ENCODE measurements at places on chromosomes 5 and 9.

DNA sequence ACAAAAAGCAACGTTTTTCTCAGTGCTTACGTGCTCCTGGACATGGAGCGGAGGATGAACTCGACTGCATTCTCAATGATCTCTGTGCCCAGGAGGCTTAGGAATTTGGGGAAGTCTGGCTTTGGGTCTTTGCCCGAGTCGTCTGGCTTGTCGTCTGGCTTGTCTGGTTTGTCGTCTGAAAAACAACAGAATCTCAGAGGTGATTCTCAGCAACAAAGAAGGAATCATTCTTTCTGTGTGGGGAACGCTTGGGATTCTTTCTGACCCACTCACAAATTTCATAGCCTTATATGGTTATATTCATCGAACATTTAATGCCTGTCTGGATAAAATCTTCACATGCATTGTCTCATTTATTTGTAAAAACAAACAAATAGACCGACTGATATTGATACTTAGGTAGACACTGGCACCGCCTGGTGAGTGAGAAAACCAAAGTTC lies 4.7 kb downstream of the C5orf46 start:
- H3K4me1 ChIP-seq: peaks cover 2% of the 10 kb centered on the region
- peaks cover 1% of the 10 kb centered on the region for H3K27me3 ChIP-seq
- H3K36me3 ChIP-seq: no peaks in the 10 kb centered on the region

- no peak for DNase-seq
- no peak overlapping the region for H3K27ac ChIP-seq
- no peaks in the 10 kb centered on the region for H3K36me3 ChIP-seq
- peaks cover 3% of the 10 kb centered on the region for H3K4me1 ChIP-seq
- H3K27me3 ChIP-seq: peaks cover 18% of the 10 kb centered on the region
- H3K4me3 ChIP-seq: no peak overlapping the region
Observed at GRCh38 chr5:180644825-180645273, 4.6 kb downstream of the FLT4 start.

- DNase-seq: no peak
- H3K4me1 ChIP-seq: peaks cover 2% of the 10 kb centered on the region
- no peaks in the 10 kb centered on the region for H3K27me3 ChIP-seq
- H3K4me3 ChIP-seq: no peak overlapping the region
Observed at GRCh38 chr5:67774267-67774552, 441.3 kb upstream of the PIK3R1 start.

DNA sequence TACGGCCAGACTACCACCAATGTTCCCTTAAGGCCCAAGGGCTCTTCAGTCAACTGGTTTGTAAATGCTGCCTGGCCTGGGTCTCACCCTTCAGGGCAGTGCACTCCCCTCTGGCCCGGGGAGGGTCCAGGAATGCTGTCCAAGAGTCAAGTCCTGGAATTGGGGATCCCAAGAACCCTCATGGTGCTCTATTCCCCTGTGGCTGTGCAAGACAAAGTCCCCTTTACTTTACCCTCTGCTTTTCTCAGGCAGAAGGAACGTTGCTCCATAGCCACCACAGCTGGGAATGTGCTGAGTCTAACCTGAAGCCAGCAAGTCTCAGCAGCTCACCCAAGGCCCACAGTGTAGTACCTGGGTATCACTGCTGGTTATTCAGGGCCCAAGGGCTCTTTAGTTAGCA lies 51.3 kb upstream of the CRHBP start:
- H3K27ac ChIP-seq: no peak overlapping the region
- DNase-seq: no peak
- H3K4me3 ChIP-seq: no peak overlapping the region
- H3K4me1 ChIP-seq: no peaks in the 10 kb centered on the region
- peaks cover 11% of the 10 kb centered on the region for H3K36me3 ChIP-seq

- DNase-seq: no peak
- H3K27me3 ChIP-seq: peaks cover 4% of the 10 kb centered on the region
- H3K4me3 ChIP-seq: no peak overlapping the region
- H3K27ac ChIP-seq: no peak overlapping the region
- no peaks in the 10 kb centered on the region for H3K36me3 ChIP-seq
Observed at GRCh38 chr5:140339636-140340035, 6.8 kb downstream of the HBEGF start.

DNA sequence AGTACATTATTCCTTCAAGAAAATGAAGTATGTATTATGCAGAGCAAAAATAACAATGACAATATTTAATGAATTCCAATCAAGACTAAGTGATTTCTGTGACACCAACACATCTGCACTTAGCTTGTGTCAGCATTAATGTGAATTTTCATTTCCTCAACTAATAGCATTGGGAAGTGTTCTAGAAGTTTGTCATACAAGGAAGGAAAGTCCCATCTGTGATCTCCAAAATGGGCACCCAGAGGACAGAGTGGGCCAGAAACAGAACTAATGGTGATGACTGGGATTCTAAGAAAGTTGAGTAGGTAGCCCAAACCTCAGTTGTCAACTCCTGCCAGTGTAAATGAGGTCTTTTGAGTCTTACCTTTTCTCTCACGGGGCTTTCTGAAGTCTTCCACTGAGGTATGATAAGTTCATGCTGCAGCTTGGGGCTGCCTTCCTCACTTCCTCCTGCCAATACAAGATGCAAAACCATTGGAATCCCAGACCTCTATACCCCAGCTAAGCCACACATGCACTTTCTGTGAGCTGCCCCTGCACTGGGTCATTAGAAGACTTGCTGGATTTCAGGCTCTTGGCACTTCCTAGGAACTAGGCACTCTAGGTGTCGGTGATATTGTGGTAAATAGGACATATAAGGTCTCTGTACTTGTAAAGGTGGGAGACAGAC lies 4.9 kb downstream of the ADAM19 start:
- peaks cover 10% of the 10 kb centered on the region for H3K36me3 ChIP-seq
- H3K4me1 ChIP-seq: peaks cover 5% of the 10 kb centered on the region
- no peak overlapping the region for H3K4me3 ChIP-seq

GRCh38 chr5:145464171-145464570 lies 371.0 kb downstream of the PRELID2 start:
- no peaks in the 10 kb centered on the region for H3K36me3 ChIP-seq
- no peaks in the 10 kb centered on the region for H3K27me3 ChIP-seq
- no peak overlapping the region for H3K27ac ChIP-seq
- H3K4me3 ChIP-seq: no peak overlapping the region

GRCh38 chr5:69367697-69368279 lies 1.5 kb downstream of the AK6 start:
- peaks cover 3% of the 10 kb centered on the region for H3K36me3 ChIP-seq
- peaks cover 2% of the 10 kb centered on the region for H3K27me3 ChIP-seq
- no peak for DNase-seq

GRCh38 chr5:93087326-93087725 lies 493.7 kb downstream of the NR2F1-AS1 start:
- no peak overlapping the region for H3K4me3 ChIP-seq
- H3K27me3 ChIP-seq: peaks cover 2% of the 10 kb centered on the region
- no peaks in the 10 kb centered on the region for H3K36me3 ChIP-seq
- H3K27ac ChIP-seq: no peak overlapping the region

GRCh38 chr5:91126888-91127287 lies 256.2 kb downstream of the ARRDC3 start:
- H3K4me1 ChIP-seq: peaks cover 6% of the 10 kb centered on the region
- no peak overlapping the region for H3K27ac ChIP-seq
- no peak for DNase-seq
- no peaks in the 10 kb centered on the region for H3K27me3 ChIP-seq
- H3K36me3 ChIP-seq: no peaks in the 10 kb centered on the region

GRCh38 chr5:126866851-126867636 lies 90.1 kb downstream of the LMNB1 start:
- DNase-seq: no peak
- peaks cover 10% of the 10 kb centered on the region for H3K4me1 ChIP-seq
- no peaks in the 10 kb centered on the region for H3K36me3 ChIP-seq

DNA sequence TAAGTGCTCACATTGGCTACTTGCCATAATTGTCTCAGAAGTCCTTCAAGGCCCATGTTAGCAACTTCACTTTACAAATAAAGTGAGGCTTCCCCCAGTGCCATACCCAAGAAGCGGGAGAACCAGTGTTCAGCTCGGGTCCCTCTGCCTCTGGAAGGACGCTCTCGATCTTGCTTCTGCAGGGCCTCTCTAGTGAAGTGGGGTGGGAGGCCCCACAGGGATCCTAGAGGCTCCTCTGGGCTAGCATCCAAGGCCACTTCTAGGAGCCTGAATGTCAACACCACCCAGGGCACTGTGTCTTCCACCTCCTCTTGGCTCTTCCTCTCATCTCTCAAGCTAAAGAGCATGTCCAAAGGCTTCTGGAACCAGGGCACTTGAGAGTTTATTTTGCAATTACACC lies 282.5 kb downstream of the GADD45G start:
- no peak overlapping the region for H3K27ac ChIP-seq
- no peak for DNase-seq
- no peaks in the 10 kb centered on the region for H3K36me3 ChIP-seq
- H3K27me3 ChIP-seq: peaks cover 4% of the 10 kb centered on the region
- peaks cover 3% of the 10 kb centered on the region for H3K4me1 ChIP-seq

DNA sequence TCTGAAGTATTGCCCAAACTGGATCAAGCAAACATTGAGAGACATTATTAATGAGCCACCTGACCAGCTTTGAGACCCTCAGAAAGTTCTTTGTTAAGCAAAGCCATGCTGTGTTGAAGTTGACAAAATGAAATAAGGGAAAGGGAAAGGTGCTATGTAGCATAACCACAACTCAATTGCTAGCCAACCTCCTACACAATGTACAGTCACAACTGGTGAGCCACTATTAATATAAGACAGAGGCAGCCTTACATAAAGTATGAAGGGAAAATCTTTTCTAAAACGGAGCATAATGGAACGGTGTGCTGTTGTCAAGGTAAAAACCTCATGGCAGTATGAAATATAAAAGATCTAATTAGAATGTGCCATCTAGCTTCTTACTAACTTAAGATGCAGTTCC lies 375.8 kb upstream of the ST8SIA4 start:
- no peak for DNase-seq
- H3K36me3 ChIP-seq: no peaks in the 10 kb centered on the region
- H3K4me3 ChIP-seq: no peak overlapping the region
- H3K27ac ChIP-seq: no peak overlapping the region
- H3K27me3 ChIP-seq: no peaks in the 10 kb centered on the region
- H3K4me1 ChIP-seq: no peaks in the 10 kb centered on the region

- no peaks in the 10 kb centered on the region for H3K36me3 ChIP-seq
- H3K27me3 ChIP-seq: peaks cover 8% of the 10 kb centered on the region
- no peak overlapping the region for H3K4me3 ChIP-seq
- no peak overlapping the region for H3K27ac ChIP-seq
Observed at GRCh38 chr5:172775326-172776234, 4.6 kb upstream of the DUSP1 start.

DNA sequence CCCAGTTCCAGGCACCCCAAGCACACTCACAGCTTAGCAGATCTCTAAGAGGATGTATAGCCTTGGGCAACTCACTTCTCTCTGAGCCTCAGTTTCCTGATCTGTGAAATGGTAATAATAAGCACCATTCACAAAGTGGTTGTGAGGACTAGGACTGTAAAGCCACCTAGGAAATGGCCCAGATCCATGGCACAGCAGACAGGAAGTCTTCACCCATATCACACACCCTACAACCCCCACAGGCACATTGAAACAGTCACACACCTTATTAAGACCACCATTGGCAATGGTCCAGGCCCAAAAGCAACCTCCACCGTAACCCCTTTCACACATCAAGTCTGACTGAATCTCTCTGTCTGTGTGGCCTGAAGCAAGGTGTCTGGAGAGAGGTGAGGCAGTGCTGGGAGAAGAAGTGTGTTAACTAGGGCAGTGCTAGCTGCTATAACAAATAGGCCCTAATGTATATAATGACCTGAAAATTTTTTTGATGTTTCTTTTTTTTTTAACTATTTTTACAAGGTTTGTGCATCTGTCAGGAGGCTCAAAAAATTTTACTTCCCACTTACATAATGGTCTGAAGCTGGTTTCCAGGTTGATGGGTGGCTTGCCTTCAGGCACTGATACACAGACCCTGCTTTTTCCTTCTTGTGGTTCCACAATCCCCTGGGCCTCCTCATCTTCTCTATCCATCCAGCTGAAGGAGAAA lies 2.4 kb upstream of the RGS14 start:
- no peak overlapping the region for H3K4me3 ChIP-seq
- H3K4me1 ChIP-seq: peaks cover 1% of the 10 kb centered on the region
- H3K36me3 ChIP-seq: no peaks in the 10 kb centered on the region
- no peak overlapping the region for H3K27ac ChIP-seq
- peaks cover 4% of the 10 kb centered on the region for H3K27me3 ChIP-seq

DNA sequence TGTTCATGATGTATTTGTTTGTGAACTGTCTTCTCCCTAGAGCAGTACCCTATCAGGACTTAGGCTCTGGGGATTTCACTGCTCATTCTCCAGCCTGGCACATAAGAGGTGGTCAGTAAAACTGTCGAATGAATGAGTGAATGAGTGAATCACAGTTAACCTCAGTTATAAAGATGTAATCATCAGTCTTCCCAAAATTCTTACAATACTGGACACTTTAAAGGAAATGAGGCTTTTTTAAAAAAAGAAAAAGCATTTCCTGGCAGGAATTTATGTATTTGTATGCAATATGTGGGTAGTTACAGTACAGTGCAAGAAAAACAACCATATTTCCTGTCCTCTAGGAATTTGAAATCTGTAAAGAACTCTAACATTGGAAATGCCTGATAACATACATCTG lies 59.6 kb downstream of the RAI14 start:
- peaks cover 8% of the 10 kb centered on the region for H3K36me3 ChIP-seq
- peaks cover 7% of the 10 kb centered on the region for H3K27me3 ChIP-seq
- H3K4me1 ChIP-seq: peaks cover 25% of the 10 kb centered on the region
- no peak overlapping the region for H3K4me3 ChIP-seq
- H3K27ac ChIP-seq: no peak overlapping the region

DNA sequence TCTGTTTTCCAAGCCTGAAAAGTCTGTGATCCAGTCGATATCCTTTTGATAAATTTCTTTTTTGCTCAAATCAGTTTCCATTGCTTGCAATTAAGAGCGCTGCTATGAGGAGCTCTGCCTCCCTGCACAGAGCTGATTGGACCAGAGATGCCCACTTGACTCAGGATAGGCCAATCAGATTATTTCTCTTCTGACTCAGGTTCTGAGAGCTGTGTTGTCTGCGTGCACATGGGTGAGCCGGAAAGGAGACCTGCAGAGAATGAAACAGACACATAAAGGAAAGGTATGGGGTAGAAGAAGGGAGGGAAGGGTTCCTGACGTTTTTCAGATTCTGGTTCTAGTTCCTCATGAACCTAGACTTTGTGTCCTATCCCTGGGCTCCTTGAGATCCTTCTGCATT lies 15.8 kb upstream of the FABP6 start:
- H3K4me3 ChIP-seq: no peak overlapping the region
- H3K4me1 ChIP-seq: peaks cover 6% of the 10 kb centered on the region
- no peak for DNase-seq
- no peak overlapping the region for H3K27ac ChIP-seq
- no peaks in the 10 kb centered on the region for H3K27me3 ChIP-seq

DNA sequence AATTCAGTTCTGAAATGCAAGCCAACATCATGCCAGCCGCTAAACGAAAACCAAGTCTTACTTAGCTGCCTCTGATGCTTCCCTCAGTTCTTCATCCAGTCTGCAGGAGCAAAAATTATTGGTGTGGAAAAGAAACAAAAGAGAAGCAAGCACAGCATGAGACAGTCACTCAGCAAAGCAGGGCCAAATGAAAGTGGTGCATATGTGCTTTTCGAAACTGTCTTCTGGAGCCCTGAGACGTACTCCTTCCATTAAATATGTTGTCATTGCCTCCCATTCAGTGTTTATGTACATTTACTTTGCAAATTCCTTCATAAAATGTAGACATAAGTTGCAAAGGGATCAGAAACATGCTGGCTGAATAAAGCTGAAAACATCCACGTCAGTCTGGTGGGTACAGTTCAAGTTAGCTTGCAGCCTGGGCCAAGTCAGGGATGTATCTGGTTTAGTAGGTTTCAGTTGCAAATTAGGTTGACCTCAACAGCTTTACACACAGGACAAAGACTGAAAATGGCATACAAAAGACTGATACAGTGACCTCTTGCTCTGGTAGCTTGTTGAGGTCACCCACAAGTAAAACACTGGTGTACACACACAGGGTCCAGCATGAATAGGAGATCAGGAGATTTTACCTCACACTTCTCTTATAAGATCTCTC lies 139.7 kb upstream of the PCA3 start:
- no peaks in the 10 kb centered on the region for H3K4me1 ChIP-seq
- no peak for DNase-seq
- no peak overlapping the region for H3K27ac ChIP-seq
- H3K27me3 ChIP-seq: no peaks in the 10 kb centered on the region

Data from glutamatergic neuron (in vitro differentiated cells).